ENCODE measurements at places on chromosomes 1 and 21.
A peak's percentile ranks its signal among the peaks of the same experiment; 100 is the strongest.

- DNase-seq, result no peak
Observed at GRCh38 chr21:37372951-37373350, 6.4 kb downstream of the DYRK1A start.

- DNase-seq, result no peak
Observed at GRCh38 chr1:11194407-11195176, 5.4 kb downstream of the ANGPTL7 start.

- DNase-seq, result no peak
Observed at GRCh38 chr1:22578732-22579361, 15.6 kb downstream of the EPHA8 start.

DNA sequence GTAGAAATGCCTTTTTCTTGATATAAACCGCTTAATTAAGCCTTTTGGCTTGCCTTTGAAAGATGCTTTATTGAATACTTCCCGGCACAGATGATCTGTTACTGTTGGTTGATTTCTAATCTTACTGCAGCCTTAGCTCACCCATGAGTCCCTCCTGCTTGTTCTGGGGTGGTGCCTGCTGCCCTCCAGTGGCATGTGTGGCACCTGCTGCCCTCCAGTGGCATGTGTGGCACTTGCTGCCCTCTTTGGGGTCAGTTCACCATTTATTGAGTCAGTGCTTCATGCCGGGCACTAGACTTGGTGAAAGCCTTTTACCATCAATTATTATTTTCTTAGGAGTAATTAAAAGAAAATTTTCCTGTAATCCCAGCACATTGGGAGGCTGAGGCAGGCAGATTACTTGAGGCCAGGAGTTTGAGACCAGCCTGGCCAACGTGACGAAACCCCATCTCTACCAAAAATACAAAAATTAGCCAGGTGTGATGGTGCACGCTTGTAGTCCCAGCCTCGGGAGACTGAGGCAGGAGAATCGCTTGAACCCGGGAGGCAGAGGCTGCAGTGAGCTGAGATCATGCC is 54.3 kb downstream of the ADARB1 start:
- DNase-seq, result peak; percentile 66

GRCh38 chr1:209844695-209845407 is 17.1 kb downstream of the UTP25 start:
- no peak for DNase-seq

All from activated CD4-positive, alpha-beta T cell treated with anti-CD3 and anti-CD28 coated beads, Interleukin-2, amount 50 U/mL, for 24 hours (primary cell).